ENCODE measurements at places on chromosomes 5 and 9.

DNA sequence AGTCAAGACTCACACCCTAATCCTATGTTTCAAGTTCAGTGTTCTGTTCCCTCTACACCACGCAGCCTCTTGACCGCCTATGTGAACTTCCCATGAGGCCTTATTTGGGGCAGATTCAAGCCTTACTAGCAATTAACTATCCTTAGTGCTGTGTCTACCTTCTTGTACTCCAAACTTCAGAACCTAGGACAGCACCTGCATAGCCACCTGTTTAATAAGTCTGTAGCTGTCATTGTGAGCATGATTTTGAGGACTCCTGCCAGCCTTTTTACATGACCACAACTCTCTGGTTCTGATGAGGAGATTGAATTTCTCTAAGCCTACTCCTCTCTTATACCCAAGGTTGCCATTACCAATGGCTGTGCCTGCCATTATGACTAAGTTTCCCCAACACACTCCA lies 50.8 kb upstream of the PCSK1 start:
- no peak for DNase-seq

DNA sequence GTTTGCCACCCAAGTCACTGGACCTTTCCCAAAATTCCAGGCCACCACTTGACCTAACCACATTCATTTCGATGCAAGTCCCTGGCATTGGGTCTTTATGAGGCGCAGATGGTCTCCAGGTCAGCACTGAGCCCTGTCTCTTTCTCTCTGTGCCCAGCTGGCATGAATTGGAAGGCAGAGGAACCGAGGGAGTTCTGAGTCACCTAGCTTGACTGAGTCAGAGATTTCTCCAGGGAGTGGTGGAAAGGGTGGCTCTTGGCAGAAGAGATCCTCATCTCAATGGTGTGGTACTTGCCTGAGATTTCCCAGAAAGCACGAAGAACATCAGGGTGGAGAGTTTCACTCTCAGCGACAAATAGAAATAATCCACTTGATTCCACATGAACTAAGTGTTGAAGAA lies 43.8 kb downstream of the WDR36 start:
- no peak for DNase-seq

DNA sequence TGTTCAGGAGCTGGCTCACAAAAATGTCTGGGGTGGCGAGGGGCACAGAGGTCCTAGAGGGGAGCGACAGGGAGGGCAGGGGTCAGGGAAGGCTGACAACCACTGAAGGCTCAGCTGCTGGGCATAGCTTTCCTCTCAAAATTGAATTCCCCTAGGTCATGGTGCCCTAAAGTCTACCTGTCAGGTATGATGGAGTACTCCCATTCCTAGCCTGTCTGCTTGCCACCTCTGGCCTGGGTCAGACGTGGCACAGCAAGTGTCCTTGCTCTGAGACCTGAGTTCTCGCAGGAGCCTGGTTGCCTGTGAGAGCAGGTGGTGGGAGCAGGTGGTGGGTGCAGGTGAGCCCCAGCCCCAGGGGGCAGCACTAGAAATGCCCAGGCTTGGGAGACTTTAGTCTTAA lies 175.4 kb downstream of the PJA2 start:
- no peak for DNase-seq

- peak; percentile 34 for DNase-seq
These were observed 372.1 kb downstream of the NTRK2 start for GRCh38 chr9:85041466-85042137.

GRCh38 chr5:139745800-139746690 lies 49.6 kb upstream of the PSD2 start:
- DNase-seq: peak; percentile 72

DNA sequence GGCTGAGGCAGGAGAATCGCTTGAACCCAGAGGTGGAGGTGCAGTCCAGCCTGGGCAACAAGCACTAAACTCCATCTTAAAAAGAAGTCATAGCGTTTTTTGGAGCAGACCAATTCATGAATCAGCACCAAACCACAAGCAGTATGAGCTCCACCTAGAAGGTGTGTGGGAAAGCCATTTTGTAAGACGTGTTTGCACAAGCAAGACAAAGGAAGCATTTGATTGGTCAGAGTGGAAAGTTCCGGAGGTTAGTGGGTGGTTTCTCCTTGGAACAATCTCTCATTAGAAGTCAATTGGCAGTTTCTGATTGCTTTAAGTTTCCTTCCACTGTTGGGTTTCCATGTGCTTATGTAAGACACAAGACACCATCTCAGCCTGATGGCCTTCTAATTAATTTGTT lies 5.0 kb downstream of the SRD5A1 start:
- no peak for DNase-seq

DNA sequence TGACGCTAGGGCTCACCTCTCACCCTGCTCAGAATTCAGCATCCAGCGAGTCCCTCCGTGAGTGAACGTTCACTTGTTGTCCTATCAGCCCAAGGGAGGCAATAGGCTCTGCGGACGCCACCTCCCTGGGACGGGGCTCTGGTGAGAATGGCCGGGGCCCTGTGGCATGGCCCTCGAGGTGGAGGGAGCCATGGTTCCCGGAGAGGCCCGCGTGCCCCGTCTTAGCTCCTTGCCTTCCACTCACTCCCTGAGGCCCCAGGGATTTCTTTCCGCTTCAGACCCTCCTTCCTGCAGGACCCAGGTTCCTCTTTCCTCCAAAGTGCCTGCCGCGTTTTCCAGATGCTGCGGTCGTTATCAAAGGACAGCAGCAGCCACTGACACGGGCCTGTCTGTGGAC lies 21.5 kb downstream of the EXOC3 start:
- DNase-seq: no peak

GRCh38 chr5:10772901-10773585 lies 12.0 kb upstream of the DAP start:
- no peak for DNase-seq

- DNase-seq: no peak
These were observed 16.3 kb downstream of the C9orf152 start for GRCh38 chr9:110191615-110192014.

DNA sequence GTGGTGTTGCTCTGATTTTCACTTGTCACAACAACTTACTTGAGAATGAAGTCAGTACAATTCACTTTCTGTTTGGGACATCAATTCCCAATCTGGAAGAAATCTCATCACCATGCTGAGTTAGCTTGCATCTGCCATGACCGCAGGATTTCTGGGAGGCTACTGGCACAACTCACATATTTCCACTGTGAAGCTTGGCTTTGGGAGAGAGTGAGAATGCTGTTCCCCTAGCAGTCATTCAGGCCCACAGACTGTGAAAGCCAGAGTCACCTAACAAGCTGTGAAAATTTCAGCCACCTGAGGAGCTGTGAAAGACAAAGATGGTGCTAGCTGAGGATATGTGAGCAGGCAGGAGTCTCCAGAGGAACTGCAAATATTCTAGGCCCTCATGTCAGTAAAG lies 365.2 kb upstream of the TUSC1 start:
- no peak for DNase-seq

DNA sequence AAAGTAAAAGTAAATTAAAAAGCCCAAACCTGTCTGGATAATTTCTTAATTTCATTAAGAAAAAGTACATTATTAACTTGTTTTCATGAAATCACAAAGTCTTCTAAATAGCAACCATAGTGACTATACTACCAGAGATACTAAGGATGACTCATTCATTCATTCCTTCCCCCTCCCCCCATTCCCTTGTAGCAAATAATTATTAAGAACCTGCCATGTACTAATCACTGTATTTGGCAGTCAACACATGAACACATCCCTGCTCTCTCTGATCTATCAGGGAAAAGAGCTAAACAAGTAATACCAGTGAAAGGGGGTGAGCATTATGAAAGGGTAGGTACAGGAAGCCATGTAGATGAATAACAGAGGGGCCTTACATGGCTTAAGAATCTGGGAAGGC lies 203.9 kb downstream of the CWC27 start:
- DNase-seq: no peak

- DNase-seq: no peak
These were observed 3.5 kb downstream of the GZMK start for GRCh38 chr5:55027595-55027994.

GRCh38 chr9:27292659-27293405 lies 4.1 kb downstream of the EQTN start:
- DNase-seq: no peak

GRCh38 chr5:168908207-168908606 lies 329.0 kb upstream of the PANK3 start:
- DNase-seq: no peak

GRCh38 chr5:2611659-2612058 lies 139.8 kb downstream of the IRX2 start:
- DNase-seq: no peak

- no peak for DNase-seq
These were observed 130.0 kb downstream of the MPDZ start for GRCh38 chr9:13149454-13149853.

GRCh38 chr5:181224390-181225229 lies 1.5 kb downstream of the TRIM41 start:
- no peak for DNase-seq

DNA sequence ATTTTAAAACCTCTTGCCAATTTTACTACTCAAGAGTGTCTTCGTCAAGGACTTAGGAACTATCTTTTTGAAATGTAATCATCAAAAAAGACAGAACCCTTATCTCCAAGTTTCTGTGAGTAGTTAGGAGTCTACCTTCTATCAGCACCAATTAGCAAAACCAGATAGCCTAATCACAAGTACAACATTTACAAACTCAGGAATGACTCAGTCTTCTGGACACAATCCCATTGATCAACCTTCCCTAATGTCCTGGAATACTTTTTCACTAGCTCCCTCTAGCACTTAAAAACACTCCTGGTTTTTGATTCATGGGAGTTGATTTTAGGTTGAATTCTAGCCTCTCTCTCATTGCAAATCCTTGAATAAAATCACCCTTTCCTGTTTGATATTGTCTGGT lies 680.7 kb downstream of the PRR16 start:
- DNase-seq: no peak

GRCh38 chr5:63483338-63483737 lies 478.9 kb downstream of the HTR1A start:
- DNase-seq: no peak

DNA sequence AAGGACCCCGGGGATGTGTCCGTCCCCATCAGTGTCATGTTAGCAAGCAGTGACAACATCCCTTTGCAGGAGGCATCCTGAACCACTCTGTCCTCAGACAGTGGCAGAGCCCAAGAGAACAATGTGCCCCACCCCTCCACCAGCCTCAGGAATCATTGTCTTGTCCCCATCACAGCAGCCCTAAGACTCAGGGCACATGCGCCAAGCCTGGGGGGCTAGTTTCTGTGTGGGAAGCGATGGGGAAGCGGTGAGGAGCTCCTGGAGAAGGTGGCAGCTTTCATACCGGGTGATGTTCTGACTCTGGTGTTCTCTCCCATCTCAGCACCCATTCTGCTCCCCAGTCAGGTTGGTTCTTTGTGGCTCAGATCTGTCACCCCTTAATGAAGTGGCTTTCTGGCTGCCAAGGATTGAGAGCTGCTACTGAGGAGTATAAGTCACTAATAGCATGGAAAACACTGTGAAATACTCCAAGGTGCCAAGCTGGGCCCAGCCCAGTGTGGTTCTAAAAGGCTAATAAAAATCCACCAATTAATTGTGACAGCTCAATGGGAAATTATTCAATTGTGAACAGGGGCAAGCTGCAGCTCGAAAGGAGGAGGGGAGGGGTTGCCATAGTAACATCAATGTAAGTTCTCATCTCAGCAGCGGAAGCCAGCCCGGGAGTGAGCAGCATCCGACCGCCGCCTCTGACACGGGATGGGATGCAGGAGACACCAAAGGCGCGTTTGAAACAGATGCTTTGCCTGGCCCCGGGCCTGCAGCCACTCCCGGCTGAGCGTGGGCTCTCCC lies 4.7 kb downstream of the QRFP start:
- DNase-seq: no peak

- DNase-seq: no peak
These were observed 25.6 kb downstream of the CSF2 start for GRCh38 chr5:132099076-132099748.

- no peak for DNase-seq
These were observed 82.4 kb upstream of the ADRA1B start for GRCh38 chr5:159833846-159834245.

DNA sequence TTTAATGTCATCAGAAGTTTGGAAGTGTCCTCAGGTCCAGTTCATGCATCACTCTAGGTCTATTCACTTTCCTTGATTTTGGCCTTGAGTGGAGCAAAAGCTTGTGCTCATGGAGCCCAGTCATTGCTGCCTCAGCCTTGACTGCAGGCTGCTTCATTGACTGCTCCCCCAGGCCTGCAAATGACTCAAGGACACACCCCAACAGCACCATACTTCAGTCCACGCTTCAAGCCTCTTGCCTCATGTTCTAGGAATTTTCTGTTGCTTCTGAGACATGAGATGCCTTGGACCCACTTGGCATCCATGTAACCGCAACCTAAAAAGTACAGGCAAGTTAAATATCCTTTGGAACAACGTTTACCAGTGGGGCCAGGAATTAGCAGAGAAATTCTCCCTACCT lies 193.7 kb downstream of the PIK3R1 start:
- no peak for DNase-seq

DNA sequence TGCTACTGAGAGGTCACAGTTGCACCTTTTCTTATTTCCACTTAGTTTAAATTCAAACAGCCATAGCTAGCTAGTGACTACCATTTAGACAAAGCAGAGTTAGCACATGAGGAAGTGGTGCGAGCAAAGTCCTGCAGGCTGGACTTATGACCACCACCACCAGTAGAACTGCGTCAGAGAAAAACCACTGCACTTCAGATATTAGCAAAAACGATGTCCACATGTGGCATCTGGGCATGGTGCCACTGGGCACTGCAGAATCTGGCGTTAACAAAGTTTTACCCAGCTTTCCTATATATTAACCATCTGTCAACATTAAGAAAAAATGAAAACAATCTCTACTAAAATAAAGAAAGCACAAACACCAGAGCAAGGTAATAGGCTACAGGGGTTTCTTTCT lies 80.1 kb downstream of the SPTLC1 start:
- DNase-seq: no peak

DNA sequence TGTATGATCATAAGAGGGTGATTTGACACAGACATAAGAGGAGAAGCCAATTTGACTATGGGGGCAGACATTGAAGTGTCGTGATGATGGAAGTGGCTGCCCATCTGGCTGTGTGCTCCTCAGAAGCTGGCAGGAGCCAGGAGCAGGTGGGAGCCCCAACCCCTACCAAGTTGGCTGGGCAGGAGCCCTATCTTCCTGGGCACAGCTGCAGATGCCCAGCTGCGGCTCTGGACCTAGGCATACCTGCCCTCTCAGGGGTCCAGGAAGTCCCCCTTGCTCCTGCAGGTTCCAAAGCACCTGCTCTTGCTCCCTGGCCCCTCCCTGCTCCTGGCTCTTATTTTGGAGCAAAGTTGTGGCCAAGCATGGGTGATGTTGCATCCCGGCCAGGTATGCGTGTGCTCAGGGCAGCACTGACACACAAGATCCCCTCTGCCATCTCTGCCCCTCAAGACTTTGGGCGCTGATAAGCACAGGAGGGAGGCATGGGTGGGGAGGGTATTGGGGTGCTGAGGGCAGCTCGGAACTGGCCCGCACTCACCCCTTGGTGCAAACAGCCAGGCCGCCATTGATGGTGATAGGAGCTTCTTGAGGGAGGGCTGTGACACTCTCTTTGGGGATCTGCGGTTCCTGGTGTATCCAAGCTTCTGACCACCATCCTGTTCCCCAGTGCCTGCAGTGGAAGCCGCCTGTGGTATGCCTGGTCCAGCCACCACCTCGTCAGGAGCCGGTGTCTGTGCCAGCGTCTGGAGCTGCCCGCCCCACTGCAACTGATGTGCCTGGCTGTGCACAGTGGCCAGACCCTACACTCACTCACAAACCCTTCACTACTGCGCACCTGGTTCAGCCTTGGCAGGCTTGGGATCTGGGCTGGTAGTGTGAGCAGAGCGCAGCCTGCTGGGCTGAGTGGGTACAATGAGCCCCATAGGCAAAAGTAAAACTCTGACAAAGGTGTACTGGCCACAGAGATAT lies 230.9 kb downstream of the CDH9 start:
- no peak for DNase-seq
